ENCODE measurements at places on chromosomes 4 and X. TPM values are rescaled to one million over a fixed set of nuclear protein-coding genes. Genes with fewer than 3 reads are reported as not detected.

GRCh38 chr4:4606321-4606720 is 64.5 kb upstream of the STX18 start:
- no peak for DNase-seq

DNA sequence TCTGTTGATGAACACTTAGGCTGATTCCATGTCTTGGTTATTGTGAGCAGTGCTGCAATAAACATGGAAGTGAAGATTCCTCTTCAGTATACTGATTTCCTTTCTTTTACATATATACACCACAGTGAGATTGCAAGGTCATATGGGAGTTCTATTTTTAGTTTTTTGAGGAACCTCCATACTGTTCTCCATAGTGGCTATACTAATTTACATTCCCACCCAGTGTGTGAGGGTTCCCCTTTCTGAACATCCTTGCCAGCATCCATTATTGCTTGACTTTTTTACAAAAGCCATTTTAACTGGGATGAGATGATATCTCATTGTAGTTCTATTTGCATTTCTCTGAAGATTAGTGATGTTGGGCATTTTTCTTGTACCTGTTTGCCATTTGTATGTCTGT is 80.5 kb upstream of the GALNT7 start:
- DNase-seq = no peak

TBC1D9 gene
- total RNA-seq = 0.86 TPM

COL4A6 gene
- total RNA-seq = 16.7 TPM

DNA sequence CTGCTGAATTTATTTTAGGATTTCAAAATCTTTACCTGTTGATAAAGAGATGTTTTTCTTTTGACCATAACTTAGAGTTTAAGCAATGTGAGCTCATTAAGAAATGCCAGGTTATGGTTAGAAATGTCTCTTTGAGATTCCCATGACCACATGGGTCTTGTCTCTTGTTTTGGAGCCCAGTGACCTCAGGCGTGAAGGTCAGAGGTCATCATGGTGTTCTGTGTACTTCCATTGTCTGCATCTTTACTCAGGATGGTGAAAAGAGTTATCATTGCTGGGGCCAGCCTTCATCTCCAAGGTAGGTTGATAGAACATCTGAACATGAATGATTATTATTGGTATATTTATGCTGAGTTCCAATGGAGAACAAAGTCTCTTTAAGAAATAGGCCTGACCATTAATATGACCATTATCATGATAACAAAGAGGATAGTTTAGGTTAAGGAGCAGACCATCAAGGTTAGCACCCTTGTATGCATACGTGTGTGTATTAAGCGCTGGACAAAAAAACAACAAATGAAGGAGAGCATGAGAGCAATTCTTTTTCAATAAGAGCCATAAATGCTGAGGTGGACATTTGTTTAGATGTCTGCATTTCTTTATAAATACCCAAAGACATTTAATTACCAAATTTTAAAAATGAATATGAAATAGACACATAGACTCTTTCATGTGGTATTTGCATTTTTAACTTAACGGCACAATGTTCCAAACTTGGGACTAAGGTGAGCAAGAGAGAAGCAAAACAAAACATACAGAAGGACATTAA is 120.6 kb upstream of the PAQR3 start:
- no peak for DNase-seq

DNA sequence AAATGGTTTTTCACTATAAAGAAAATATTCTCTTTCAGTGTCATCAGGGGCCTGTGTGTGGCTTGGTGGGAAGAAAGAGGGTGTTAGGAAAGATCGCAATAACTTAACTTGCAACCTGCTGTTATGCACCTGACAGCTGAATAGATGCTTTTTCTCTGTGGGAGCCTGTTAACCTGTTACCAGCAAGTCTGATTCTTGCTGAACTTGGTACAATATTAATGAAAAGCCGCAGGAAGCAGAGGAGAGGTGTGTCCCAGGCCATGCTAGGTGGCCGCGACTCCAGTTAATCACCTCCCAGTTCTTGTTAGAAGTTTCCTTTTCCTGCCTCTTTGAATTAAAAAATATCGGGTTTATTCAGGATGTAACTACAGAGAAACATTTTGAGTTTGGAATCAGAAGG is 494.8 kb upstream of the AGA start:
- DNase-seq = no peak

DNA sequence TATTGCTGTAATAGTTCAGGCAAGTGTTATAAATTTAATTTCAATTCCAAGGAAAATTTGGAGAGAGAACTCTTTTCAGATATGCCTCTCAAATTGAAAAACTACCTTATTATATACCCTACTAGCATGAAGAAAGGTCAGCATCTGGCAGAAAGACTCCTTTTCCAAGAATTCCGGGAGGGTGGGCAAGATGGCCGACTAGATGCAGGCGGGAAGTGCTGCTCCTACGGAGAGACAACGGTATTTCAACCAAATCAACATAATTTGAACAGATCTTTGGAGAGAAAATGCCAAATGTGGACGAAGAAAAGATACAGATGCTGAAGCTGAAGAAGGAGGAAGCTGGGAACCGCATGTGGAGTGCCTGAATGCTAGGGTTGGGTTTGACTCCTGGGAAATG is 53.8 kb upstream of the INTU start:
- DNase-seq = no peak

Data from H9 (cell line).